Activated CD4-positive, alpha-beta memory T cell treated with anti-CD3 and anti-CD28 coated beads, Interleukin-2, amount 10 ng/mL, durations not matched to agents 7 days and 5 days (primary cell): ENCODE measurements at places on chromosomes 2 and 18. TPM values are rescaled to one million over a fixed set of nuclear protein-coding genes. Genes with fewer than 3 reads are reported as not detected.

DNA sequence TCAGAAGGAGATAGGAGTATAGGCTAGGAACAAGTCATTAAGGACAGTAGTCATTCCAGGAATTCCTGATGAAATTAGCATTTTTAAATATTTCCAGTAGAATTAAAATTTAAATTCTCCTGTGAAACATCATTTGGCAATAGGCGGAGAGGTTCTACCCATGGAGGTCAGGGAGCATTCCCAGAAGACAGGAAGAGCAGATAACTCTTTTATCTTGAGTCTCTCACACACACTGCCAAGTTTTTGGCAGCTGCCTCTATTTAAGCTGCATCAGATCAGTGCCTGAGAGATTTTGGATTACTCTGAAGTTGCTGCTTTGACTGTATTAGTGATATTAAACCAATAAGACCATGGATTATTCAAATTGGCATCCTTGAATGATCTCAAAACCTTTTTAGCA lies 714.7 kb downstream of the EPHA4 start:
- H3K27me3 ChIP-seq: no peaks in the 10 kb centered on the region
- DNase-seq: no peak
- no peak overlapping the region for H3K27ac ChIP-seq
- no peaks in the 10 kb centered on the region for H3K36me3 ChIP-seq
- H3K4me1 ChIP-seq: no peaks in the 10 kb centered on the region

DNA sequence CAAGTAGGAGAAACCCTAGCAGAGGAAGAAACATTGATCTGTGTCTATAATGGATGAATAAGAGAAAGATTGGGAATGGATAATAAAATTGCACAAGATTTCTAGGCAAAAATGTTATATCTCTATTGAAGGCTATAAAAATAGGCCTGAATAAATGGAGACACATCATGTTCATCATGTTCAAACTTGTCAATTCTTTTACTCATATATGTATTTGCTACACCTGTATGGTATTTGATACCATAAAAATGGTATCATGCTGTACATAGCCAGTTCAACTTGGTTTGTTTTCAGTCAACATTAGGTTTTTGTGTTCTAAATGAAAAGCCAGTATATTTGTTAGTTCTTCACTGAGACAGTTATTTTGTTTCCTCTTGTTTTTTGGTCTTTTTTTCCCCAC lies 132.2 kb upstream of the RNF152 start:
- DNase-seq: no peak
- peaks cover 14% of the 10 kb centered on the region for H3K27me3 ChIP-seq
- H3K27ac ChIP-seq: no peak overlapping the region

The MOGAT1 gene
- total RNA-seq: not detected

DNA sequence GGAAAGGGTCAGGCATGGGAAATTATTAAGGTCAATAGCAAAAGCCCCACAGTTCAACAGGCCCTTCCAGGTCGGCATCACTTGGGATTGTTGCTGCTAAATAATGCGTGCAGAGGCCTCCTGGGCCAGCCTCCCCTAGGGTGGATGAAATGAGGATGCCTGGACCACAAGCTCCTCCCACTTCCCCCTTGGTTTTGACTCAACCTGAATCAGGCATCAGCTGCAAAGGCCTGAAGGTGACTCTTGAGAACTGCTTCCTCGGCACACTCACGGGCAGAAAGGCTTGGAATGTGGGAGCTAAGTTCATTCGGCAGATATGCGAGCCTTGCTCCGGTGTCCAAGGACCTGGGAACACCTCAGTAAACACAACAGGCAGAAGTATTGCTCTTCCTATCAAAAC lies 69.3 kb downstream of the MBP start:
- DNase-seq: peak; percentile 91
- H3K27me3 ChIP-seq: no peaks in the 10 kb centered on the region
- H3K27ac ChIP-seq: peak overlapping the region; percentile 99
- peak overlapping the region; percentile 66 for H3K4me3 ChIP-seq

- no peak overlapping the region for H3K27ac ChIP-seq
- no peaks in the 10 kb centered on the region for H3K4me1 ChIP-seq
- no peak for DNase-seq
These were observed 90.7 kb downstream of the ZBTB7C start for GRCh38 chr18:48318436-48318835.

GRCh38 chr2:192196421-192197194 lies 1.9 kb upstream of the TMEFF2 start:
- peaks cover 30% of the 10 kb centered on the region for H3K4me1 ChIP-seq
- no peak for DNase-seq
- H3K4me3 ChIP-seq: peak overlapping the region; percentile 65
- no peaks in the 10 kb centered on the region for H3K36me3 ChIP-seq
- H3K27me3 ChIP-seq: peaks cover 64% of the 10 kb centered on the region
- no peak overlapping the region for H3K27ac ChIP-seq

GRCh38 chr2:81097361-81097760 lies 792.8 kb upstream of the LRRTM1 start:
- DNase-seq: no peak
- no peaks in the 10 kb centered on the region for H3K4me1 ChIP-seq
- no peaks in the 10 kb centered on the region for H3K27me3 ChIP-seq

DNA sequence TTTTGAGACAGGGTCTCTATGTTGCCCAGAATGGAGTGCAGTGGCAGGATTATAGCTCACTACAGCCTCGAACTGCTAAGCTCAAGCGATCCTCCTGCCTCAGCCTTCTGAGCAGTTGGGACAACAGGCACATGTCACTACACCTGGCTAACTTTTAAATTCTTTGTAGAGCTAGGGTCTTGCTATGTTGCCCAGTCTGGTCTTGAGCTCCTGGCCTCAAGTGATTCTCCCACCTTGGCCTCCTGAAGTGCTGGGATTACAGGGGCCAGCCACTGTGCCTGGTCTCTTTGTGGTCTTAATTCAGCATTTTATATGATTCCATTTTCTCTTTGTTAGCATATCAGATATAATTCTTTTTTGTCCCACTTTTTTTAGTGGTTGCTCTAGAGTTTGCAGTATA lies 34.1 kb downstream of the CEP192 start:
- no peak overlapping the region for H3K4me3 ChIP-seq
- no peaks in the 10 kb centered on the region for H3K27me3 ChIP-seq
- DNase-seq: no peak

The USP40 gene
- 17.1 TPM for total RNA-seq
